ENCODE measurements at places on chromosomes 1 and 21.
A peak's percentile ranks its signal among the peaks of the same experiment; 100 is the strongest.

GRCh38 chr1:90204780-90205179 lies 209.9 kb downstream of the ZNF326 start:
- DNase-seq, result no peak

DNA sequence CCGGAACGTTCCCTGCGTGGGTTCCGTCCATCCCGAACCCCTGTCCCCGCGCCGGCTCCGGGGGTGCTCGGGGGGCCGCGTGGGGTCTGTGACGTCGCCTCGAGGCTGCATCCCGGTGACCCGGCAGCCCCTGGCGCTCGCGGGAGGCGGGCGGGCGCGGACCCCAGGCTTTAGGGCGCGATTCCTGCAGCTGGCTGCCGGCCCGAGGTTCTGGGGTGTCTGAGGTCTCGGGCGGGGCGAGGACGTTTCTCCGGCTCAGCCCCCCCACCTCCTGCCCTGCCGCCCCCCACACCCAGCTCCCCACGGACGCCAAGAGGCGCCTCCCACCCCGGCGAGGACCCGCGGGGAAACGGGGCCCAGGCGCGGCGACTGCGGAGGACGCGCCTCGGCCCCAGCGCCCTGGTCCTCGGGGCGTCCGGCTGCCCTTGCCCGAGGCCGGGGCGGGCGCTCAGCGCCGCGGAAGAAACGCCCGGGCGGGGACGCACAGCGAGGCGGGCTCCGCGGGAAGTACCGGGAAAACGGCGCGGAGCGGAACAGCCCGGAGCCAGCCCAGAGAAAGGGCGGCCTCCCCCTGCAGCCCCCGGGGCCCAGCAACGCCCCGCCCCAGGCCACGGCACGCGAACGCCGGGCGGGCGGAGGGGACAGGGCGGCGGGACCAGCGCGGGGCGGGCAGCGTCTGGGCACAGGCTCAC lies 1.3 kb upstream of the PCBP3 start:
- no peak for DNase-seq

- DNase-seq, result peak; percentile 14
Observed at GRCh38 chr1:101150670-101151069, 86.1 kb upstream of the S1PR1 start.

DNA sequence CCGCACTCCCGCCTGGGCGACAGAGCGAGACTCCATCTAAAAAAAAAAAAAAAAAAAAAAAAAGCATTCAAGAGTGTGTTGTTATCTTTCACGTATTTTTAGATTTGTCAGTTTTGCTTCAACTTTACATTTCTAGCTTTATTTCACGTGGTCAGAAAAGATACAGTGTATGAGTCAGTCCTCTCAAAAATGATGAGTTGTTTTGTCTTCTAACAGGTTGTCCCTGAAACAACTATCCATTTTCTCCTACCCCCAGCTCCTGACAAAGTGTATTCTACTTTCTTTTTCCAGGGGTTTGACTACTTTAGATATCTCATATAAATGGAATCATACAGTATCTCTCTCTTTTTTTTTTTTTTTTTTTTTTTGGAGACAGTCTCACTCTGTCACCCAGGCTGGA lies 5.5 kb upstream of the ZNF695 start:
- DNase-seq, result peak; percentile 51

GRCh38 chr1:2623571-2624337 lies 9.1 kb downstream of the MMEL1 start:
- DNase-seq, result no peak

DNA sequence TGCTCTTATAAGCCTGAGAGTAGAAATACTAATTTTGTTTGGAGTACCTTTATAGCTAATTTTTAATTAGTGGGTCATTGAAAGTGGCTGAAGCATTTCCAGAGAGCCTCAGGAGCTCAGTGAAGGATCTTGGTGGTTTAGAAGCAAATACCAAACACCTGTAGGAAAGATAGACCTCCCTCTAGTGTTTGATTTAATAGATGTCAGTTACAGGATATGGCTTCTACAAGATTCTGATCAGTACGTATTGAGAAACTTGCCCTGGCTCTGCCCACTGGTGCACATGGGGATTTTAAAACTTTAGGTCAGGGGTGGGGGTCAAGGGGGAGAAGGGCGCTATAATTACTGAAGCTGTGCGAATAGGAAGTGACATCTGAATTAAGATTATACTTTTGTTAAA lies 122.2 kb downstream of the POU2F1 start:
- DNase-seq, result no peak

- DNase-seq, result peak; percentile 1
Observed at GRCh38 chr1:18148461-18148860, 40.9 kb downstream of the IGSF21 start.

DNA sequence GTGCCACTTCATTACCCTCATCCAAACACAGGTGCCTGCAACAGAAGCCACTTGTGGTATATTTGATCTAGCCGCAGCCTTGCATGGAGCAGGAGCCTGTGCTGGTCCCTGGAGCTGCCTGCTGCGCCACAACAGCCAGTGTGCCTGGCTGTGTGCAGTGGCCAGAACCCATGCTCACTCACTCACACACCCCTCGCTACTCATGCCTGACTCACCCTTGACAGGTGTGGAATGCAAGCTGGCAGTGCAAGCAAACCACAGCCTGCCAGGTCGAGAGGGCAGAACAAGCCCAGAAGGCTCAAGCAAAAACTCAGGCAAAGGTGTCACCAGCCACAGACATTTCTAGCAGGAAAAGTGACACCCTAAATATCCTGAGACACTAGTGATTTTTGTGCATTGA lies 1510.9 kb downstream of the KCNT2 start:
- peak; percentile 44 for DNase-seq

GRCh38 chr1:210464519-210465039 lies 135.9 kb downstream of the HHAT start:
- peak; percentile 98 for DNase-seq

DNA sequence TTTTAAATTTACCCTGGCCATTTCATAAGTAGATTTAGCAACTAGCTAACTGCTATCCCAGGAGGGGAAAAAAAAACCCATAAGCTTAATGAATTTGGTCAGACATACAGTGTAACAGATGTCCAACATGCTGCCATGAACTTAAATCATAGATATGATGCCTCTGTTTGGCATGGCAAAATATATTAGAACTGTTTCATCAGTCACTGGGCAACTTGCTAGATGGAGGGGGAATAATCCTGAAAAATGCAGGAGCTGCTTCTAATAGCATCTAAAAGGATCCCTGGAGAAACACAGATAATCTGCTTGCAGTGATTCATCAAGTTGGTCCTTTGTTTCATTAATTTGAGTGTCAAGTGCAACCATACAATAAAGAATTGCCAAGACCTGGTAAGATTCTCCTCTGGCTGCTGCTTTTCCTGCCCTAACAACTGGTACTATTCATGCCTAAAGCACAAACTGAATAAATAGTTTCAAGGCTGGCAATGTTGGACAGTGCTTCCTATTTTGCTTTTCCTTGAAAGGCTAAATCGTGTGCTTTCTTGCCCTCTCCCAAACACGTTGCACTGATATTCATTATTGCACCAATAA lies 1.5 kb upstream of the ST6GALNAC5 start:
- no peak for DNase-seq

DNA sequence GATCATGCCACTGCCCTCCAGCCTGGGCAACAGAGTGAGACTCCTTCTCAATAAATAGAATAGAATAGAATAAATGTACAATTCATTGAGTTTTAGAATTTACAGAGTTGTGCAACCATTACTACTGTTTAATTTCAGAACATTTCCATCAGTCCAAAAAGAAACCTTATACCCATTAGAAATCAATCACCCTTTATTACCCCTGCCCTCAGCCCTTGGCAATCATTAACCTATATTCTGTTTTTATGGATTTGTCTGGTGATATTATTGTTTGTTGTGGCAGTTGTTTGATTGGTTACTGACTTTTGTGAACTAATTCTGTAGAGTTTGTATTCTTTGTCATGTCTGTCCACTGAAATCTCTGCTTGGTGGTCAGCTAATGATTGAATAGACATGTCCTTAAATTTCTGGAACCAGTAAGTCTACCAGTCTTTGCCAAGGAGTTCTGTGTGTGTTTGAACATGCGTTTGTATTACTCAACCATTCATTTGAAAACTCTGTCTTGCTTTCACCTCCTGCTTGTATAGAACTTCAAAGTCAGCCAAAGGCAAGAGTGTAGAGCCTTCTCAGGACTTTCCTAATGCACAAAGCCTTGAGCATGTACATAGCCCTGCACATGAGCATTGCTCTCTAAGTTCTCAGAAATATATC lies 208.8 kb downstream of the GPR52 start:
- no peak for DNase-seq

DNA sequence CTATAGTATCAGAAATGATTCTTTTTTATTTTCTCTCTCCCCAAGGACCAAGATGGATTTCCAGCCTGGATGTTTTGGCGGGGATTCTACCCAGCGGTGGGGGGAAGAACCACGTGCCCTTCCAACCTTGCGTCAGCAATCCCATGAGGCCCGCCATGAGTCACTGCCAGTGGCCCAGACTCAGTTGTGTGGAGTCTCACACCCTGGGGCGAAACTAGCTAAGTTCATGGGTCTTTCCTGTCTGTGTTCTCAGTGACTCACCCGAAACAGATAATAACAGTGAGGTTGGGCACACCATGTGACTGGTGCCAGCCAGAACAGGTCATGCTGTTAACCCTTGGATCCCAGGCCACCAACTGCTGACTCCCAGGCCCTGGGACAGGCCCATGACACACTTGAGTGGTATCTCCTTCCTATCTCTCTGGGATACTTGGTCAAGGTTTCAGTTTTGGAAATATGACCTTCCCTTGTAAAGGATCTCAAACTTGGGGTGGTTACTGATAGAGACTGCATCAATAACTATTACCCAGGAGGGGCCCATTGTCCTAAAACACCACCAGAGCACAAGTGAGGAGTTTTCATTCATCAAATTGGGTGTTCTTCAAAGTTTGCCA lies 98.0 kb upstream of the DUSP10 start:
- DNase-seq, result peak; percentile 99

DNA sequence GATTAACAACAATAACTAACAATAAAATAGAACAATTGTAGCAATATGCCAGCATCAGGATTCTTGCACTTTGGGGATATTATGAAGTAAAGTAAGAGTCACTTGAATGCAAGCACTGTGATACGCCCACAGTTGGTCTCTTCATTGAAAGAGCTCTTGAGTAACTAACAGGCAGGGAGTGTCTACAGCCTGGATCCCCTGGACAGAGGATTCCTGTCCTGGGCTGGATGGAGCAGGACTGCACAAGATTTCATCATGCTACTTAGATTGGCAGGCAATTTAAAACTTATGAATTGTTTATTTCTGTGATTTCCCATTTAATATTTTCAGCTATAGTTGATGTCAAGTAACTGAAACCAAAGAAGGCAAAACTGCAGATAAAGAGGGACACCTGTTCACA lies 13.7 kb upstream of the KRTAP19-5 start:
- no peak for DNase-seq

DNA sequence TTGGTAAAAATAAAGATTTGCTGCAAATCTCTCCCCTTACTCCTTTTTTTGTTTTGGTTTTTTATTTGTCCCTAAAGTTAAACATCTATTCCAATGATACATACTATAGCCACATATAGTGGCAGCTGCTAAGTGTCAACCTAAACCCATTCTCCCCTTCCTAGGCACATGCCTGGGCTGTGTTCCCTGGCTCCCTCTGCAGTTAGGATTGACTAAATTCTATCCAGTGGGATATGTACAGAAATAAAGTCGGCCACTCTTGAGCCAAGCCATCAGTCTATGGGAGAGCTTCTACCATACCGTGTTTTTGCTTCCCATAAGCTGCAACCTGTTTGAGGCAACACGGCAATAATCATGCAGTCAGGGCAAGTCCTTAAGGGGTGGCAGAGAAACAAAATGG lies 23.6 kb downstream of the MCOLN3 start:
- DNase-seq, result no peak

DNA sequence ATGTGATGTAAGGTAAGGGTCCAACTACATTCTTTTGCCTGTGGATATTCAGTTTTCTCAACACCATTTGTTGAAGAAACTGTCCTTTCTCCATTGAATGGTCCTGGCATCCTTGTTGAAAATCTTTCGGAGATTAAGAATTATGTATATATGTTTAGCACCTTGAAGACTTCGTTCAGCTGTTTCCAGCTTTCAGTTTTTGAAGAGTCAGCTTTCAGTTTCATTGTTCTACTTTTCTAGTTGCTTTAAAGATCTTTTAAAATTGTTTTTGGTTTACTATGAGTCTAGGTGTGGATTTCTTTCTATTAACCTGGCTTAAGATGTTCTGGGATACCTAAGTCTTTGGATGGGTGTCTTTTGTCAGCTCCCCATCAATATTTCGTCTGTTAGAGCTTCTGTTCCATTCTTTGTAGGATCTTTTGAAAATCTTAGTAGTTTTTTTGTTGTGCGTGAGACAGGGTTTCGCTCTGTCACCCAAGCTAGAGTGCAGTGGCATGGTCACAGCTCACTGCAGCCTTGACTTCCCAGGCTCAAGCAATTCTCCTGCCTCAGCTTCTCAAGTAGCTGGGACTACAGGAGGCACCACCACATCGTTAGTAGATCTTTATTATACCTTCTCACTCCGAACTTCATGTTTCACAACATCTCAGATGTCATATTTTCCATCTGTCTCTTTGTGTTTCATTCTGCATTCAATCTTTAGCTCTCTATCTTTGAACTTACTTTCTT lies 353.5 kb upstream of the B3GALT2 start:
- no peak for DNase-seq

DNA sequence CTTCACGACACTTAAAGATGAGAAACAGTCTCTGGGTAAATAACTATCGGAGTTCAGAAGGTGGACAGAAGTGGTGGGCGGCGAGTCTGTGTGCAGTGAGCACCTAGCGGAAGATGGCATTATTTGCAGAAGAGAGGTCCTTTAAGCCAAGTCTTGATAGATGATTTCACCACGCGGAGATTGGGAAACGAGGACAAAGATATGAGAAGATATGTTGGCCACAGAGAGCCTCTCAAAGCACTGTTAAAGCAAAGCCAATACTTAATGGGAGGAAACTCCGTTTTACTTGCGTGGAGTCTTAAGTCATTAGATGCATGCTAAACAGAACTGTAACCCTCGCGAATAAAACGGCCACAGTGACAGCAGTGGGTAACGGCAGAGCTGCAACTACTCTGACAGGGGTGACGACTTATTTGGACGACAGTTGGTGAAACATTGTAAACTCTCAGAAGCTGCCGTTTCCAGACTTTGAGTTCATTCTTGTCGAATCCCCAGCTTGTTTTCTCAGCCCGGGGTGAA lies 577 bp upstream of the CEP350 start:
- no peak for DNase-seq

DNA sequence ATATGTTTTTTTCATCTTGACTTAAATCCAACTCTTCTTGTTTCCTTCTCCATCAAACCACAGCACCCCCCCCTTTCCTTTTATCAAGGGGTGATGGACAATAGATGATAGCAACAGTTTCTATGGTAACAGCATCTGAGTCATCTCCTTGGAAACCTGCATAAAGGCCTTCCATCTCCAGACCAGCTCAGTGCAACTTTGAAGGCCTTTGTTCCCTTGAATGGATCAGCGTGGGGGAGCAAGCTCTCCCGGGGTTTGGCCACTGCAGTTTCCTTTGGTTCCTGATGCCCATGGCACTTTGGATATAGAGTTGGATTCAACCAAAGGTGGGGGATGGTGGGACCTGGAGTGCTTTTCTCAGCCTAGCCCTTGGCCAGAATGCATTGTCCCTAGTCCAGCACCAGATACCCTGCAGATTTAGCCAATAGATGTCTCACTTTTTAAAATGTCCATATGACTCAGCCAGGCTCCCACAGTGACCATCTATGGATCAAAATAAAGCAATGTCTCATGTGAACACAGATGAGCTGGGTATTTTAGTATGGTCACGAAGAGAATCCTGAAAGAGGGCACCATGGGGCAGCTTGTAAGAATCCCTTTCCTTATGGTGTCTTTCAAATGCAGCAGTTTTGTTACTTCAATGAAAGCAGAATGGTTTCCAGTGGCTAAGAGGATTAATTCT lies 127.7 kb downstream of the SPATA46 start:
- DNase-seq, result no peak
